ENCODE measurements at places on chromosomes 4 and X.

- no peak for DNase-seq
Observed at GRCh38 chr4:156536661-156537060, 434.9 kb downstream of the PDGFC start.

DNA sequence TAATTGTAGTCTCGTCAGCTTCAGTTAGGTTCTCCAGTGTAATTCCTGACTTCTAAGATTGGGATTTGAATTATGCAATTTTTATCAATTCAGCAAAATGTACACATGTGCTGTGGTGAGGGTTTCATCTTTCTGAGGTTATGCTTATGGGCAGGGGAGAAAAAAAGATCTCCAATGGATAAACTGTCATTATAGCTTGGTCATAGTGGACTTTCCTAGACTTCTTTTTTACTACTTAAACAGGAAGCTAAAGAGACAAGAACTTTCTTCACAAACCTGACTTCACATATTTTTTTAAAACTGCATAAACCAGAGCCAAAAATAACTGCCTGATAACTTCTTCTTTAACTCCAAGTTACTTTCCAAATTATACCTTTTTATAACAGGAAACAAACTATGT lies 21.7 kb upstream of the SPP1 start:
- no peak for DNase-seq

DNA sequence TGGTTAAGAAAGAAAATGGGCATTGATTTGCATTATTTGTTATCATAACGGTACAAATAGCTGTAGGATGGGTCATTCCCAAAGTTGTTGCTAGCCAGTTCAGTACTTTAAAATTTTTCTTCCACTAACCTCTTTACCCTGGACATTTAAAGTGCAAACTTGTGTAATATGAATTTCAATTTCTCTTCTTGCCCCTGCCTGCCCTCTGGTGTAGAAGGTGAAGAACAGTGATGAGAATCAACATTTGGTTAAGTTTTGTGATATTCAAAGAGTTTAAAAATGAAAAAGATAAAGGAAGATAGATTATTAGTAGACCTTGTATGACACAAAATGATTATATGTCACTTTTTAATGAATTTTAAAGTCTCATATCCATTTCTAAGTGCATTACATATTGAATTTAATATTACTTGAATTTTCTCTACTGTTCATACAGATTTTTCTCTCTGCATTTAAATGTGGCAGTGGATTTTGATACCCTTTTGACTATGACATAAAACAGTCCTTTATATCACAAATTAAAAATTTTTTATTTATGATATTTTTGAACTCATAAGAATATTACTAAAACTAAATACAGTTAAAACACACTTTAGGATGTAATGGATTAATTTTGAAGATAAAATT lies 337.7 kb downstream of the BMPR1B start:
- DNase-seq: peak; percentile 51

DNA sequence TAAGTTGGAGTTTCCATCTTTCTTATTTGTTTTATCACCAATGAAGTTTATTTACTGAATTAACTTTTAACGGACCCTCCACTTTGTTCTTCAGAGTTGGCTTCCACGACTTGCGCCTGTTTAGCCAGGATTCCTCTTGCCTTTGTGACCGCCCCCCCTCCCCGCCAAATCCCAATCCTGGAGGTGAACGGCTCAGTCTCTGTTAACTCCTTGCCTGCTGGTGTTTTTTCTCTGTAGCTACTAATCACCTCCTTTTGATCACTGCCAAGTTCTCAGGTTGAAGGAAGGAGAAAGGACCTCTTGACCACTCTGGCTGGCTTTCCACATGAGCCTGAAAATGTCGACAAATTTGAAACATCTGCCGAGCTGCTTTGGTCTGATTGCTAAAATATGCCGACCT lies 46.8 kb upstream of the BCOR start:
- no peak for DNase-seq

DNA sequence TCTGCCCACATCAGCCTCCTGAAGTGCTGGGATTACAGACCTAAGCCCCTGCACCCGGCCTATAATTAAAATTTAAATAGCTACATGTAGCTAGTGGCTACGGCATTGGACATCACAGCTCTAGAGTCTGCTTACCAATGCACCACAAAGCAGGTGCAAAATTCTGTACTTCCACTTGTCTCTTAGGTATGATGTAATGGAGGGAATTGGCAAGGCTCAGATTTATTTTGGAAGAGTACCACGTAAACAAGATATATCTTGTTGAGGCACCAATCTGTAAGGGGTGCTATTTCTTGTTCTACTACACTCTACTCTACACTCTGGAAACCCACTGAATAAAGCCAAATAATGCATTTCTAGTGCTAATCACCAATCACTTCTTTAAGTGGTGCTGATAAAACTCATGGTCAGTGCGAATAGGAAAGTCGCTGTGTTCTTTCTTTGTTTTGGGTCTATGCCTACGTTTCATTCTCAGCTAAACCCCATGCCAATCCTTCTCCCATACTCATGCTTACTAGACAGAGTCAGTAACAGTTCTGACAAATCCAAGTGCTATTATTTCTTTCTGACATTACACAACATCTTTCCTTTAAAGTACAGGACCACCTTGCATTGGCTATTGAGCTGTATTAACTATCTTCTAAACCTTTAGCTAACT lies 92.3 kb downstream of the GC start:
- DNase-seq: no peak

- DNase-seq: peak; percentile 47
Observed at GRCh38 chrX:155068165-155068564, 2.8 kb downstream of the CMC4 start.

DNA sequence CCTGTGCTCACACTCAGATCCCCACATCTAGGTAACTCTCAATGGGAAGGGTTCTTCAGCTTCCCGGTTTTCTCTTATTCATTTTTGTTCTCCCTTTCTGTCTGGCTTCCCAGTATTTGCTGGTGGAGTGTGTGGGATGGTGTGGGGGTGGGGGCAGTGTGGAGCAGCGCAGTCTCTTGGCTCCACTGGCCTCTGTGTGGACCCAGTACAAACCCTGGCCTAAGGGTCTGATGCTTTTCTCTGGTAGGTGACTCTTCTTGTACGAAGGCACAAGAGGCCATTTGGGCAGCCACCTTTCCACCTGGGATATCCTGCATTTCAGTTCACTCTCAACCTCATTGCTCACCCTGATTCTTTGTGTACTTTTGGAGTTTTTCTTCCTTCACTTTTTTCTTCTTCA lies 71.3 kb downstream of the NBDY start:
- no peak for DNase-seq

GRCh38 chrX:42247241-42247640 lies 323.9 kb upstream of the CASK start:
- peak; percentile 58 for DNase-seq

DNA sequence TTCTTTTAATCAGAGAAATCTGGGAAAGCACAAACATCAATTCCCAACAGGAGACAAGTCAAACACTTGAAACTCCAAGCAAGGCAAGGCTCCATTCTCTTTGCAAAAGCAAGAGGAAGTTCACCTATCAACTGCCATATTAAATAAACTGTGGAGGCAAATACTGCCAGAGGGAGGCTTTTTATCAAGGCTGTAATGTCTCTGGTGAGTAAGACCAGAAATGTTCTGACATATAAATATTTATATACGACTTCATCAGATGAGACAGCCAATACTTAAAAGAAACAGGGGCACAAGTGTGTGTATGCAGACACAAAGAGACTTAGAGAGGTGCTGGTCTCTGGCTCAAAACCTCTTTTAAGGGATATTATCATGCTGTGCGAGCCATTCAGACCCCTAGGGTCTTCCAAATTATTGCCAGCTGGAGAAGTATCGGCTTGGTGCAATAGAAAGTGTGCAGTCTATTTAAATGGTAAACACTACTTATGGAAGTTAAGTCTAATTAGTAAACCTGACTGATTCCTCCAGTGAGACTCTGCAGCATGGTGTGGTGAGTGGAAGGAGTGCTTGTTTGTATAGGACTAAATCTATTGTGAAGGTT lies 24.4 kb downstream of the DCX start:
- DNase-seq: no peak

DNA sequence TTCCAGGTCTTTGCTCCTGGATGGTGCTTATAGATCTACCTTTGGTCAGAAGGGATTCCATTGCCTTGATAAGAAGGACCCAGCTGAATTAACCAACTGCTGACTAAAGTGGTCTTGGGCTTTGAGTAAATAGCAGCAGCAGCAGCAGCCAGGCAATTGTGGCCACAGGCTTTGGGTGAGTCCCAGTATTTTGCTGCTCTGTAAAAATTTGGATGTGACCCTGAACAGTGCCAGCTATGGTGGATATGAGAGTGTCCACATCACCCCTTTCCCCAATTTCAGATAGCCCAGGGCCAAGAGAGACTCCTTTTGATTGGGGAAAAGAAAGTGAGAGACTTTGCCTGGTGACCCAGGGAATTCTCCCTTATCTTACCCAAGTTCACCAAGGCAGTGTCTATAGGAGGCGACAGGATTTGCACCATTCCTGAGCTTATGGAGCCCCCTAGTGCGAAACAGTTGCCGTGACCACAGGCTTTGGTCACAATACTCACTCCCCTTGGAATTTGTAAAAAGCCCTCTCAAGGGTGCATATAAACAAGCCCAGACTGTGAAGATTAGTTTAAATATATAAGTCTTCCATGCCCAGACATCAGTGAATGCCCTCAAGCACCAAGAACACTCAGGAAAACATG lies 518.0 kb downstream of the TMA16 start:
- DNase-seq: no peak

GRCh38 chrX:1205681-1206611 lies 6.5 kb downstream of the CRLF2 start:
- DNase-seq: peak; percentile 60

- DNase-seq: peak; percentile 93
Observed at GRCh38 chrX:107718156-107718621, 57.4 kb downstream of the TSC22D3 start.

DNA sequence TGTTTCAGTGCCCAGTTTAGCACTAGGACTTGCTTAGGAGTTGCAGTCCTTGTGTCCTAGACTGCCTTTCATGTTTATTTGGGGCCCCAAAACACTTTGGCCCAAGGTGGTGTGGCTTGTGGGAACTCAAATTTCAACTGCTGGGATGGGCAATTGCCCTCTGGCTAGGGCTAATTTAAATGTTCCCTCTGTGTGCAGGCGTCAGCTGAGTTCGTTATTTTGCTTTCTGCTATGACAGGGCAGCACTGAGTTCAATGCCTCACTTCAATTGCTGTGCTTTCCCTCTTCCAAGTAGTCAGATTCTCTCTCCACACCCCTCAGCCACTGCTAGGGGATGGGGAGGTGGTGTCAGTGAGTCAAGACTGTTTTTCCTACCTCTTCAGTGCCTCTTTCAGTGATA lies 51.1 kb downstream of the ITIH6 start:
- DNase-seq: no peak

GRCh38 chrX:74510401-74510800 lies 89.1 kb downstream of the SLC16A2 start:
- DNase-seq: no peak

DNA sequence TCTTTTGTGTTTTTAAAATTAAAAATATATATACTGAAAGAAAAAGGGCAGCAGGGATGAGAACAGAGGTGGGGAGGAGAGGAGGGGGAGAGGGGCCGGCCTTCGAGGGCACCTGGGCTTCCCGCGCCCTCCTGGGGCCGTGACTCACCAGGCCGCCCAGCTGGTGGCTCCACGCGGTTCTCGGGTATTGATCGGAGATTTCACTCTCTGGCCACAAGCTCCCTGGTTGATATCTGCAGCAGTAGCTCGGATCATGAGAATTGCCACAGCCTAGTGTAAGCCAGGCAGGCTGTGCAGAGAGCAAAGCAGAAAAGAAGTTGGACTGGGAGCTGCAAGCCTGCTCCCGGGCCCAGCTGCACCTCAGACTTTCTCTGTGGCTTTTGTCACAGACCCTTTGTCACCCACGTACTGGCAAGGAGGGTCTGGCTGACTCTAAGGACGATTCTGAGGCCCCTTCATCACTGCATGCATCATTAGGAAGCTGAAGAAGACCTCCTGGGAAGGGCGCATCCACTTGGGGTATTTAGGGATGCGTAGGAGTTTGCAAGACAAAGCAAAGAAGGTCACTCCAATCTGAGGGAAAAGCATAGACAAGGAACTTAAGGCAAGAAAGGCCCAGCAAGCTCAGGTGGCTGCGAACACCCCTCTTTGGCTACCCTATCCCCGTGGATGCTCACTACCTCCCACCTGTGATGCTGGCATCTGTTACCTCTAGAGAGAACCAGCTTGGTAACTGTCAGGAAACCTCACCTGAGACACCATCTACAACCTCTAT lies 71.7 kb downstream of the CPZ start:
- DNase-seq: no peak

DNA sequence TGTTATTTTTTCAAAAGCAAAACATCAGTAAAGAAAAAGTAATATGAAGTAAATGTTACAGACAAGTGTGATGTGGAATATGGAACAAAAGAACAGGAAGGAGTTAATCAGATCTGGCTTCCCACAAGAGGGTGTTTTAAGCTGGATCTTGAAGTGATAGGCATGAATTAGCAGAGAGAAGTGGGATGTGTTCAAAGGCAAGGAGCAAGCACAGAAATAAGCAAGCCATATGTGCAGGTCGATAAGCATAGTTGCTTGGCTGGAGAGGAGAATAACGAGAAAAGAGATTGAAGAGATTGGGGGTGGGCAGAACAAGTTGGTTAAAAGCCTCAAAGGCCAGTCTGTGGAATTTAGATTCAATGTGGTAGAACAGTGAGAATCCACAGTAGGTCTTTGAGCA lies 60.9 kb upstream of the PRPS1 start:
- no peak for DNase-seq

DNA sequence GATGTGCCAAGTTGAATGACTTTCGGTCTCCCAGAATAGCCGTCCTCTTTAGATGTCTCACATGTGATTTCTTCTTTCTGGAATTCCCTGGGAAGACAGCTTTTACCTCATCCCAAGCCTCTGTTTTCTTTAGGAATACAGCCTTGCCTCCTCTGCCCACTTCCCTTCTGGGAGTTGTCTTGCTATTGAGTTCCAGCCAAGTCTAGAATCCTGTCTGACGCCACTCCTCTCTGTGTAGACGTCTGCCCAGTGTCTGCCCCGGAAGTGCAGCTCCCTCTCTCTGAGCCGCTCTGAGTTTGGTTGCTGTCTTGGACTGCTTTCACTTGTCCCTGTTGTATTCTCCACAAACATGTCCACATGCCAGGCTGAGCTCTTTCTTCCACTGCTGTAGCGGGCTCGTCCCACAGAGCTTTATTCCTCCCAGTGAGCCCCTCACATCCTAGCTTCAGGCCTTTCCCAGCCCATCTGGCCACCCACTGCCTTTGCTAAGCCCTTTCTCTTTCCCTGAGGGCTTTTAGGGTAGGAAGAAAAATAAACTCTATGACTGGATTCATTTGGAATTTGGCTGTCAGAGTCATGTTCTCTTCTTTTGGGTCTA lies 9.0 kb upstream of the IGFBP7 start:
- peak; percentile 96 for DNase-seq

DNA sequence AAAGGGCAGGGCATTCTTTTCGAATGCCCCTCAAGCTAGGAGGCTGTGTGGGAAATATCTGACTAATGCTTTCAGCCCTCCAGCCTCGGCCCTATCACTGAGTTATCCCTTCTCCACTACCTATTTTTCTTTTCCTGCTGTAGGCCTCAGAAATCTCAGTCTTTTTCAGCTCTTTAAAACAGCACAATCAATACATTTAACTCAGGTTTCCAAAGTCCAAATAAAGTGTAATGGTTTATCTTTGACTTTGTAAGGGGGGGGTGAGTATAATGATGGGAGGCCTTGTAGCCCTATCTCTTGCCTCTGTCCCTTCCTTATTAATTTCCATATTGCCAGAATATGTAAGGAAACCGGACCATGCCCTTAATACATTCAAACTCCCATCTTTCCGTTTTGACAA lies 1.6 kb upstream of the WNK3 start:
- no peak for DNase-seq

GRCh38 chrX:29528281-29528680 lies 687.1 kb upstream of the MAGEB2 start:
- DNase-seq: no peak

GRCh38 chr4:87270144-87270543 lies 49.7 kb upstream of the KLHL8 start:
- peak; percentile 52 for DNase-seq

- no peak for DNase-seq
Observed at GRCh38 chr4:134243742-134244713, 42.4 kb upstream of the PABPC4L start.
